ENCODE measurements at places on chromosomes 1 and 21. TPM values are rescaled to one million over a fixed set of nuclear protein-coding genes. Genes with fewer than 3 reads are reported as not detected.

Gene CLDN17
- total RNA-seq = not detected

Gene ILDR2
- total RNA-seq = 0.29 TPM

Gene LCE1C
- not detected for total RNA-seq

Gene C1orf87
- not detected for total RNA-seq

Gene KRTAP19-1
- total RNA-seq = not detected

Gene DRAM2
- 61.0 TPM for total RNA-seq

Gene NHLH1
- total RNA-seq = 0.42 TPM

Gene CELA2A
- 0.74 TPM for total RNA-seq

Gene PIK3CD
- total RNA-seq = 14.5 TPM

Measured in mesenteric fat pad (tissue), 1 donor.